ENCODE measurements at places on chromosomes 5 and 9.

DNA sequence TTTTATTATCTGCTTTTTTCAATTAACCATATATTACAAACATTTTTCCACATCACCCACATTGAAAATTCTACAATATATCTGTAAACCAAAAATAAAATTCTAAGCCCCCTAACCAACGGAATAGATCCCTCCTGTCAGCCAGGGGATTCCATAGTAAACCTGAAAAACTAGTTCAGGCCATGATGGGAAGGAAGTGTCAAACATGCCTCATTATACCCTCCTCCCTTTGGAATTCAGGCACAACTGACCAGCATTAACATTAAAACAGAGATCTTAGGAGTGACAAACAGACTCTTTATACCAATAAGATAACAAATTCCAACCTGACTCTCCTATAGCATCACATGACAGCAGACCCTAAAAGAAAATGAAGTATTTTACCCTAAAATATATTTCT is 113.7 kb upstream of the DMRT1 start:
- DNase-seq, result no peak

- DNase-seq, result no peak
Measured at GRCh38 chr5:63953217-63953616, 9.0 kb downstream of the HTR1A start.

- DNase-seq, result no peak
Measured at GRCh38 chr5:109448838-109449237, 39.1 kb upstream of the PJA2 start.

DNA sequence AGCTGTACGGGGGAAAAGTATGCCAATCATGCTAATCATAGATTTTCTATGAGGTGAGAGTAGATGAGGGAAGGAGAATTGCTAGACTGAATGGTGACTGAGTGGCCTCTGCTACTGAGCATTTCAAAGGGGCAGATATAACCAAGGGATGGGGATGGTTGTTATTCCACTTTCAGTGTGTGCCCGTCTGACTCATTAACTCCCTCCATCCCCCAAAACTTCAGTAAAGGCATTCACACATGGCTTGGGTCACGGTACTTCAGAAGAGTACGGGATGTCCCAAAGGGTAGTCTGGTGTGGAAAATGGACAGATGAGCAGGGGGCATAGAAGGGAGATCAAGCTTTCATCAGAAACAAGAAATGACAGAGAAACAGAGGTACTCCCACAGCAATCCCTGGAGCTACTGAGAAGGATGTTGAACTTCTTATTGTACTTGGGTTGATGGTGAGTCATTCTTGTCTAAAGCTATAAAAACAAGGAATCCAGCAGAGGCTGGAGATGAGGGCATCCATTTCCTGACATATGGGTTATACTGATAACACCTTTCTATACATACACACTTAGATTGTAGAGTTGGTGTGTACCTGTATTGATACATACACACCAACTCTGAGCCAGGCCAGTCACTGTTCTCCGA is 8.9 kb upstream of the TLE4 start:
- no peak for DNase-seq

- DNase-seq, result no peak
Measured at GRCh38 chr9:134059661-134060395, 8.0 kb downstream of the BRD3 start.

DNA sequence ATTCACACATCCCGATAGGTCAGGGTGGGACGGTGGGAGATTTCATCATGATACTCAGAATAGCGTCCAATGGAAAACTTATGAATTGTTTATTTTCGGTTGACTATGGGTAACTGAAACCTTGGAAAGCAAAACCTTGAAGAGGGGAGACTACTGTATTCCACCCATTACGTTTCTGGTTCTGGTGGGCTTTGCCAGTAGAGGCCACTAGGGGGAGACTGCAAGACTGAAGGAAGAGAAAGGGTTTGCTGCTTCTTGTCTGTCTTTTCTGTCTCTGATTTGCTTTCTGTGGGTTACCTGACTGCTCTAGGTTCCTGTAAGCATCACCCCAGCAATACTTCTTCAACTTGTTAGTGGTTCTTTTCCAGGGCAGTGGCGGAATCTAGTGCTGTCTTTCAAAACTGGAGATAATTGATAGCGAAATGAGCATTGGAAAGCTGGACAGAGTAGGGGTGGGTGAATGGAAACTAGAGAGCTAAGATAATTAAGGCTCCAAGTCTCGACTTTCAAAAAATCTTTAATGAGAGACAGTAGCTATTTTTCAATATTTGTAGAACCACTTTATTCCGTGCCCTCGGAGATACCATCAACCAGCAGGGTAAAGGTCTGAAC is 27.0 kb downstream of the GRIN3A start:
- no peak for DNase-seq

GRCh38 chr5:39668980-39669379 is 244.2 kb upstream of the DAB2 start:
- no peak for DNase-seq
